Activated T-helper 1 cell treated with anti-CD3 and anti-CD28 coated beads, Interleukin-2, amount 50 U/mL, for 16 hours (primary cell): ENCODE measurements at places on chromosomes 4 and X.

GRCh38 chrX:53287493-53288138 is 6.2 kb upstream of the IQSEC2 start:
- DNase-seq: no peak

DNA sequence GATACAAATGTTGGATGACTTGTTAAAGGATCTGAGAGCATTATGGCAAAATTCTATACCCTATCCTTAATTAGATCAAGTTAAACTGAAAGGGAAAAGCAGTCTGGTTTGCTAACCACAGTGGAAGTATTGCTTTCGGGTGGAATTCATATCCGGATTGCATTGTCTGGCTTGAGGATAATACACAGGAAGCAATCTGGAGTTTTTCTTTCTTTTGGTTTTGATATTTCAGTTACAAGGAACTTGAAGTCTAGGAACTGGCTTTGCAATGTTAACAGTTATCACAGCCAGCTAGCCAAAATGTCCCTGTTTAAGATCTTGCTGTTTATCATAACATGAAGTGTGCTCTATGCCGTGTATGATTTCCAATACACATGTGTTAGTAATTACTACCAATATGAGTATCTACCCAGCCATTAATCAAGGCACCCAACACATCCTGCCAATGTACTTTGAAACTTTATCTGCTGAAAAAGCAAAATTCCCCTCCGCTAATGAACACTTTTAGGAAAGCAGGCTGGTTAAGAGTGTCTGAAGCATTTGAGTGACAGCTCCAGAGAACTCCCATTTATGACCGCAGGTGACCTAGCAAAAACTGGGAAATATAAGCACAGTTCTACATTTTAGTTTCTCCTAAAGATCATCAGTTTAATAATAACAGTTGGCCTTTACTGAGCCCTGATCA is 146.4 kb downstream of the PALLD start:
- DNase-seq: no peak

GRCh38 chr4:26196567-26196966 is 124.2 kb upstream of the RBPJ start:
- DNase-seq: no peak

GRCh38 chr4:174650711-174651355 is 128.5 kb upstream of the HPGD start:
- no peak for DNase-seq

GRCh38 chr4:125115941-125116340 is 198.8 kb upstream of the FAT4 start:
- DNase-seq: no peak

DNA sequence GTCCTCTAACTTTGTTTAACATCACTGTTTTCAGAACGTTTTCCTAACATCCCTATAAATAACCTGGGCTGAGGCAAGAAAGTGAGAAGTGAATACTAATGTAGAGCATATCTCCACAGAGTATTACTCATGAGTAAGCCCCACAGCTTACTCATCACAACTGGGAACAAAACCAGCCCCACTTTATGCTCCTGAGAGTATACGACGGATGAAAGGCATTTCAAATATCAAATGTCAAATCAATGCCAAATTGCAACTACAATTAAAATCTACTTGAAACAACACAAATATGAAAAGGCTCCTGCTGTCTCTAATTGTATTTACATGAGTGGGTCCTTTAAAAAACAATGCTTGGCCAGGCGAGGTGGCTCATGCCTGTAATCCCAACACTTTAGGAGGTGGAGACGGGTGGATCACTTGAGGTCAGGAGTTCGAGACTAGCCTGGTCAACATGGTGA is 41.2 kb downstream of the SH3RF1 start:
- DNase-seq: no peak

- no peak for DNase-seq
Observed at GRCh38 chrX:66126662-66127061, 37.4 kb upstream of the HEPH start.

GRCh38 chr4:47462799-47463234 is 685 bp downstream of the COMMD8 start:
- DNase-seq: no peak
